ENCODE measurements at places on chromosomes 7 and 10.

DNA sequence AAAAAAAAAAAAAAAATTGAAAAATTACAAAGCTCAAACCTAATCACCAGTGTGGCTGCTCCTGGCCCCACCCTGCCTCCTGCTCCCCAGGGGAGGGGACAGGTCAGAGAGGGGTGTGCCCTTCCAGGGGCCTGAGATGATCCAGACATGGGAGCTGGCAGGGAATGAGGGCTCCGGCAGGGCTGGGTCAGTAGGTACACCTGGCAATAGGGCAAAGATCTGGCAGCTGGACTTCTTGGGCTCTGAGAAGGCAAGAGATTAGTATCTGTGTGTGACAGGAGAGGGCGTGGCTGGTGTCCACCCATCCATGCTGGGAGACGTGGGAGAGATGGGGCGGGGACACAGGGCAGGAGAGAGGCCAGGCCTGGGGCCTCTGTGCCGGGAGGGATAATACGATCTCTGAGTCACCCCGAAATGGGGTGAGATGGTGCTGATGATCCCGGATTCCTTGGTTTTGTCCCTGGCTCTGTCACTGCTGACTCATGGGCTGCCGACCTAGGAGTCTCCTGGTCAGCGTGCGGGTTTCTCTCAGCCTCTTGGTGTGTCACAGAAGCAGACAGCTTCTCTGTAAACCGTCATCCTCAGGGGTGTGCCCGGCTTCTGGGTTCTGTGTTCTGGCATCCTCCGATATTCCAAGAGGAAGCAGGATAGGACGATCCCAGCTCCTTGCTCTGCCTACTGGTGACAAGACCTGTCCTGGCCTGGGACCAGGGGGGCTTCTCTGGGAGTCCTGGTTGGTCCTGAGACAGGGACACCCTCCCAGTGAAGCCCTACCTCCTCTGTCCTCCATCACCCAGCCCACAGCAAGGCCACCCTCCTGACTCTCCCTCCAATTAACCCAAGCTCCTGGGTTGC is 8.2 kb upstream of the CLDN4 start:
- DNase-seq = no peak

DNA sequence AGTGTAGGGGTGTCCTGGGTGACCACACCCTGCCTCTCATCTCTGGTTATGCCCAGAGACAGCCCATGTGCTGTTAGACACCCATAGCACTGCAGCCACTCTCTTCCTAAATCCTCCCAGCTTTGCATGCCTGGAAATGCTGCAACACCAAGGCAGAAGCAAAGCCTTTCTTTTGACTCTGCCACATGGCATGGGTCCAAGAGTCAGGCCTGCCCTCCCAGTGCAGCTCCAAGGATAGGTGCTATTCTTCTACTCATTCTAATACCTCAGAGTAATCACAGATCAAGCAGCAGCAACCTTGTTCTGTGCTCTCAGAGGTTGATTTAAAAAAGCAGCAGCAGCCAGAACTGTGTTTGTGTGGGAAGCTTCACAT is 23.4 kb downstream of the FRMPD2 start:
- DNase-seq = peak; percentile 32

- DNase-seq = no peak
These were observed 17.1 kb downstream of the STEAP4 start for GRCh38 chr7:88289564-88290025.

GRCh38 chr7:128827971-128828711 is 2.1 kb upstream of the FLNC start:
- DNase-seq = no peak

DNA sequence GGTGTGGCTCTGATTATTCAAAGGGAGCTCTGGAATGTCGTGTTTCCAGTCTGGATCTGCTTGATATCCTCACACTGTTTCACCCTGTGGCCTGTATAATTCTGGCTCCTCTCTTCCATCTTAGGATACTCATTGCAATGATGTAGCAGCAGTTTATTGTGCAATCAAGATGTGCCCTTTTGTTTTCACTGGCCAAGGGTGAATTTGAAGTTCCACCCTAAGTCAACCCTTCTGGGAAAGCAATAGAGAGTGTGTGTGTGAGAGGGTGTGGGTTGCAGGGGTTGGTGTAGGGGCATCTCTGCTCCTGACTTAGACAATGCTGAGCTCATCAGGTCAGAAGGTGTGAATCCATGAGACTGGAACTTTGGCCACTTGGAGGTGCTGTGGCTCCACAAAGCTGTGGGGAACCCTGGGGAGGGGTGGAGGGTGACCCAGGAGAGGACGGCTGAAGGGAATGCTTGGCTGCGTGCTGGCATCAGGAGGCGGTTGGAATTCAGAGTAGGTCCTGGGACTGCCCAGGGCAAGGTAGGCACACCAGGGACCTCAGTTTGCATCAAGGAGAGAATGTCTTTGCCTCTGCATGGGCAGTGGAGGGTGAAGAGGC is 118.0 kb upstream of the PRSS58 start:
- DNase-seq = no peak

GRCh38 chr10:124998624-124999291 is 56.8 kb downstream of the ZRANB1 start:
- no peak for DNase-seq

GRCh38 chr7:94348142-94348541 is 46.6 kb upstream of the COL1A2 start:
- no peak for DNase-seq

GRCh38 chr7:91228327-91228726 is 35.9 kb upstream of the FZD1 start:
- DNase-seq = no peak

- no peak for DNase-seq
These were observed 37.3 kb downstream of the VIPR2 start for GRCh38 chr7:159107161-159107892.

- DNase-seq = no peak
These were observed 47.4 kb downstream of the AFAP1L2 start for GRCh38 chr10:114356751-114357514.

- DNase-seq = no peak
These were observed 22.3 kb downstream of the DENND2A start for GRCh38 chr7:140618306-140618705.

DNA sequence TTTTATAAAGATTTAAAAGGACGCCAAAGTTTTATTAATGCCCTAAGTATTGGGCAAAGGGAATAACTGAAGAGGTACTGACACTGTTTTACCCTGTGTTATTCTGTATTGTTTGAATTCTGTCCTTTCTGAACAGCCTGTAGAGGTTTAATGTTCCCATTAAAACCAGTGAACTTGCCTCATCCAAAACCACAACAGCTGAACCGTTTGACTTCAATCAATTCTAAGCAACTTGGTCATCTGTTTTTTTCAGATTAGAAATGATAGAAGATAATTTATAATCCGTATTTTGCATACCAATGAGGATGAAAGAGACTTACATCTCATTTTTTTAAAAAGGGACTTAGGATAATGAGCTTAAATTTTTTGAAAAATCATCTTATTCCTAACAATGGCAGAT is 40.4 kb downstream of the HACD1 start:
- DNase-seq = no peak

DNA sequence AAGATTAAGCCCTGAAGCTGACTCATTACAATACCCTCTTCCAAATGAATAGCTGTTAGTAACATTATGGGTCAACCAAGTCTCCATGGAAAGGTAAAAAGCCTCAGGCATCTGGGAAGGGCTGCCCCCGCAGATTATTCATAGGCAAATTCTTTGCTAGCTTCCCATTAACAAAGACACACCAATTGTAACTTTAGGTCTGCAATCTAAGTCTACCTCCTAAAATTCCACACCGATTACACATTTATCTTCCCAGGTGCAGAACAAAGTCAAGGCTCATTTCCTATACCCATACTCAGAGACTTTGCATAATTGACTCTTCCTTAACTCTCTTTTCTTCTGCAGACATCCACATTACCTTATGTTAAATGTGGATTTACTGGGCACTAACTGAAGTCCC is 826.3 kb upstream of the MBL2 start:
- no peak for DNase-seq

DNA sequence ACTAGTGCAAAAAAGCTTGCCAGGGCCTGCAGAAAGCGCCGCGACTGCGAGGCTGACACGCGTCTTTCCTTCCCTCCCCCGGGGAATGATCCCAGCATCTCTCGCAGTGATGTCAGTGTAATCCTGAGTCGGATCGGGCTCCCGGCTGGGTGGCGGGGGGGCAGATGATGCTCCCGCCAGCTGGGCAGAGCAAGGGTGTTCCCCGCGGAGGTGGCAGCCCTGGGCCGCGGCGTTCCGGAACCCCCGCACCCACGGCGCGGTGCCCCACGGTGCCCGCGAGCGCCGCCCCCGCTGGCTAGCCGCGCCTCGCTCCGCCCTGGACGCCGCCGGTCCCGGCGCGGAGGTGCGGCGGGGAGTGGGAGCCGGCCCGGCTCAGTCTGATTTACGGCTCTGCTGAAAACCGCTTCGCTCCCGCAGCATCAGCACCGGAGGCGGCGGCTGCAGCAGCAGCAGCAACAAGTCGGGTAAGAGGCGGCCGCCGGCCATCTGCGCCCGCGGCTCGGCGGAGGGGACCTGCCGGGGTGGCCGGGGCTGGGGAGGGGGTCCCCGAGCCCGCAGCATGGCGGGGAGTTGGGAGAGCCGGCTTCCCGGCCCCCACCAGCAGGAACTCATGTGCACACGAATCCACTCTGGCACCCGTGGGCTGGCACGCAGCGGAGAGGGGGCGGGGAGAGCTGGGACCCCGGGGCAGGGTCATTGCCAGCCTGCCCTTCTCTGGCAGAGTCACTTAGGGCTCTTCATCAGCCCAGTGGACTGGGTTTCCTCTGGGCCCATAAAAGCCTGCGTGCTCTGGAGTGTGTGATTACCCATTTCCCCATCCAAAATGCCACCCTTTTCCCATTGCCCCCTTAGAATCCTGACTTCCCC is at the start of gene ZNF365:
Gene ZNF365 (plus strand): TSS at position 375 of the 867 bp plus-strand sequence. CDS start 1,825 bp downstream, outside the sequence.
- DNase-seq = peak; percentile 34

DNA sequence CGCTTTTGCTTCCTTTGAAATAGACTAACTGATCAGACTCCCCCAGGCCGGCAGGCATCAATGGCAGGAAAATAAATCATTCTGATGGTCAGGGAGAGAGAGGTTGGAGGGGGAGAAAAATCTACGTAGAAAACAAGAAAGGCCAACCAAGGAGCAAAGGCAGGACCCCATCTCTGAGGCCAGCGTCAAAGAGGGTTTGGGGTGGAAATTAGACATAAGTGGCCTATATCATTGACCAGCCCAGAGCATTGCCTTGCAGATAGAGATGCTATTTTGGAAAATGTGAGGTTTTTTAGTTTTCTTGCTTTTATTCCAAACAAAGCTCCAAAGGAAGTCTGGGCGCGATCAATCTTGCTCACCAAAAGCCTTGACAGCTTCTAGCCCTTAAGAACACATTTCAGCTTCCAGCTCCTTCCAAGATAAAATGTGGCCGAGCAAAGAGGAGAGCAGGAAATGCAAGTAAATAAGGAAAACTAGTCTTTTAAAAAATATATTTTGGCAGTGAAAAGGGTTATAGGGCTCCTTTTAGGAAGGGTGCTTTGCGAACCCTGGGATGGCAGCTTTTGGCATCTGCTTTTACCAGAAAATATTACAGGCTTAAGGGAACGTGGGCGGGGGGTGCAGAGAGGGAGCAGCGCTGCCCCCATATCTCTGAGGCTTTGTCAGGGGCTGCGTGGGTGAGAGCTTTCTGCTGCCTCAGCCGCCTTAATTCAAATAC is 2.0 kb upstream of the HOXA2 start:
- no peak for DNase-seq

DNA sequence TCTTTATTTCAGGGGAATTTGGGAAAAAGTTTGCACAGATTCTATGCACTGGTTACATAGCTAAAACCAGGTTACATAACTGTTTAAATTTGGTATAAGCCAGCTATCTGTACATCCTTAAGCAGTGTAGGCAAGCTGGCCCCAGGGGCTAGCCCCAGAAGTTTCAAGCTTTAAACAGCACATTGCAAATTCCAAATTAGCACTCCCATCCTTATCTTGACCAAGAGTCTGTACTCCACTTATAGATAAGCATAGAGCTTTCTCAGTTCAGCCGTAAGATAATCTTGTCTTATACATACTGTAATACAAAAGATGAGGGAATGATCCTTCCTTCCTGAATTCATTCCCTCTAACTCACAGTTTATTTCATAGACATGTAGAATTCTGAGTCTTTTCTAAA is 109.3 kb downstream of the SPAG6 start:
- DNase-seq = no peak

DNA sequence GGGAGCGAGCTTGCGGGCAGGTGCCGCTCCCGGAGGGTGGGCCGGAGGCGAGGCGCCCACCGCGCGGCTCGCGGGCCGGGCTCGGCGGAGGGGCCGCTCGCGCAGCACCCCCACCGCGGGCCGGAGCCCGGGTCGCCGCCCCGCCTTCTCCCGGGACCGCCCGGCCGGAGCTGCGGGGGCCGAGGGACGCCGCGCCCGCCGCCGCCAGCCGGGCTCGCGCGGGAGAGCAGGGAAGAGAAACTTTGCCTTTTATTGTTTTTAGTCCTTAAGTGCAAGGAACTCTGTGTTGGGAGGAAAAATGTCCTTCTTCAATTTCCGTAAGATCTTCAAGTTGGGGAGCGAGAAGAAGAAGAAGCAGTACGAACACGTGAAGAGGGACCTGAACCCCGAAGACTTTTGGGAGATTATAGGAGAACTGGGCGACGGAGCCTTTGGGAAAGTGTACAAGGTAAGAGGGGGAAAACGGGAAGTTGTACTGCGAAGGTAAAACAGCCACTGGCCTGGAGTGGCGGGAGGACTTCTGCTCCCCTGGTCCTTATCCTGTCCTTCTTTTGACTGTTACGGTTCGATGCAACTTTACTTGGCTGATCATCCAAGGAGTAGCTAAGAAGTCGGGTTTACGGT is 620 bp downstream of the SLK start:
- no peak for DNase-seq

- DNase-seq = peak; percentile 17
These were observed 363.7 kb upstream of the PODXL start for GRCh38 chr7:131919920-131920709.

GRCh38 chr10:112487964-112488363 is 40.9 kb downstream of the VTI1A start:
- DNase-seq = no peak

DNA sequence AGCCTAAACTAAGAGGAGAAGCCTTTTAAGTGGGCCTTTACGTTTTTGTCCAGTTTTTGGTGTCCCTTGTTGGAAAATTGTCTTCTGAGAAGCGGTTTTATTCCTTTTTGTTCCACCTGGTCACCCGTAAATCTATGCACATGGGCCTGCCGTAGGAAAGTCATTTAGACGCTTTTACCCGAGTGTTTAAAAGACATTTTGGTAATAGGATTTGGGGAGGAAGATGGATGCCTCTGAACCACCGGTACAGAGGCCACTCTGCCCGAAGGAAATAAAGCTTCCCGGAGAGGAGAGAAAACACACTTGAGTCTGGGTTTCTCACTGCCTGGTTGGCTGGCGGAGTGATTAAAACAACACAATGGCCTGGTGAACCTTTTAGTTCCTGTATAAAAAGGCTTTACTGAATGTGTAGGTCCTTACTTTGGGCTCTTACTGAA is 760 bp downstream of the THNSL1 start:
- DNase-seq = peak; percentile 62

- no peak for DNase-seq
These were observed 71.6 kb downstream of the PLCE1 start for GRCh38 chr10:94065362-94065761.
